Right cardiac atrium (tissue), 5 donors: ENCODE measurements at places on chromosomes 12 and 14. TPM values are rescaled to one million over a fixed set of nuclear protein-coding genes. Genes with fewer than 3 reads are reported as not detected.

GRCh38 chr14:56708704-56709103 lies 101.6 kb downstream of the OTX2 start:
- DNase-seq: no peak

DNA sequence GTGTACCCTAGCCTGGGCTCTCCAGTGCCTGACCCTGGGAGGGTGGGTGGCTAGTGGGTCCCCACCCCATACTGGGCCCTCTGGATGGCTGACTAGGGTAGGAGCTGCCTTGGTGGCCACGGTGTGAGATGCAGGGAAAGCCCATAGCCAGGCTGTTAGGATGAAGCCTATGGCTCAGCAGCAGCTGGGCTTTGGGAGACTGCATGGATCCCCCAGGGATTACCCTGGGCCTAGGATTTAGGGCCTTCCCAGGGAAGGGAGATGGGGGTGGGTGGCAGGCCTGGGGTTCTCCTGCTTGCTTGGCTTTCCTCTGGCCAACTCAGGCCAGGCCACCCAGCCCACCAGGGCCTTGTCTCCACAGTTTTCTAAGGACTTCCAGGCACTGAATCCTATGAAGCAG lies 6.3 kb downstream of the GSTZ1 start:
- no peak for DNase-seq

GRCh38 chr14:92484132-92484823 lies 29.3 kb upstream of the RIN3 start:
- DNase-seq: no peak

GRCh38 chr12:5713599-5714081 lies 231.4 kb downstream of the ANO2 start:
- DNase-seq: peak; percentile 71

GRCh38 chr14:24966579-24966964 lies 83.4 kb downstream of the STXBP6 start:
- DNase-seq: no peak

BDKRB1 gene
- total RNA-seq: not detected

LRP1-AS gene
- total RNA-seq: not detected
